ENCODE measurements at places on chromosomes 7 and 10.

GRCh38 chr7:3106361-3106826 is 62.7 kb upstream of the CARD11 start:
- DNase-seq = no peak

GRCh38 chr10:91022390-91022789 is 101.5 kb upstream of the ANKRD1 start:
- DNase-seq = no peak

GRCh38 chr10:119783665-119784027 is 57.8 kb downstream of the INPP5F start:
- no peak for DNase-seq

GRCh38 chr10:32234471-32234870 is 112.5 kb downstream of the EPC1 start:
- DNase-seq = no peak

GRCh38 chr10:61000769-61001730 is 57.1 kb upstream of the RHOBTB1 start:
- no peak for DNase-seq

All from effector memory CD8-positive, alpha-beta T cell (primary cell).